ENCODE measurements at places on chromosomes 6 and 20.

DNA sequence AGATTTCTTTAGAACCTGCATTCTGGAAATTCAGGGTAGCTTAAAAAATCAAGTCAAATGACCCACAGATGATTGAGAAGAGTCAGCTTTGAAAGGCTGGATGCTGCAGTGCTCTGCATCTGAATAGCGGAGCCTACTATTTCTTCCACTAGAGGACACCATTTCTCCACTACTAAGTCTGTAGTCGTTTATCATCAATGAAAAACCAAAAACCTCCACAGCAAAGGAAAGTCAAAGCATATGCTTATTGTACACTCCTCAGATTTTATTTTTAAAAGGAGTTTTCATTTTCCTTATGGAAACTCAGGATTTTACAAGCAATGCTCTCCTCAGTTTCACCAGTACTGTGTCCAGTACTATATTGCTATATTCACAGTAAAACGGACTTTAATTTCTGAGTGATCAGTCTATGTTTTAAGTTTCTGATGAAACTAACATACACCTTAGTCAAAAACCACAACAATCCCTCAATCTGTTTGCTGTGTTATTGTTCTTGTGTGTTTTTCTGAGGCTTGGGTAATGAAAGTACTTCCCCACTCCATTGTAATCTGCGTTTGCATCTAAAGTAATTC, 50.5 kb upstream of the ENPP5 start:
- no peak for DNase-seq

DNA sequence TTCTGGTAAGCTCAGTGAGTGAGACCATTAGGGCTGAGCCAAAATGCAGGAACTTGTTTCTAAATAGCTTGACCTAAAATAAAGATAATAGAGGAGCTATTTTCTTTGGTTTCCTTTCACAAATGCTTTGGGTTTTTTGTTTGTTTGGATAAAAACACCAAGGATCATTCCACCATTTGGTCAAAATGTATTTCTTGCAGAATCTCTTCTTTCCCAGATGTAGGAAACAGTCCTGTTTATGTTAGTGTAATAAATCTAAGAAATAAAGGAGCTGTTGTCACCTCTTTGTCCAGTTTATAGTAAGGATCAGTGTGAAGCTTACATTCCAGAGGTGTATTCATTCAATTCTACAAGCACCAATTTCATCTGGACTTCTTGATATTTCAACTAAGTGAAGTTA, 297.8 kb downstream of the GJA1 start:
- no peak for DNase-seq

GRCh38 chr6:906920-907319, 214.0 kb upstream of the EXOC2 start:
- DNase-seq: no peak

- DNase-seq: no peak
These were observed 16.5 kb upstream of the TMEM30A start for GRCh38 chr6:75301088-75301487.

DNA sequence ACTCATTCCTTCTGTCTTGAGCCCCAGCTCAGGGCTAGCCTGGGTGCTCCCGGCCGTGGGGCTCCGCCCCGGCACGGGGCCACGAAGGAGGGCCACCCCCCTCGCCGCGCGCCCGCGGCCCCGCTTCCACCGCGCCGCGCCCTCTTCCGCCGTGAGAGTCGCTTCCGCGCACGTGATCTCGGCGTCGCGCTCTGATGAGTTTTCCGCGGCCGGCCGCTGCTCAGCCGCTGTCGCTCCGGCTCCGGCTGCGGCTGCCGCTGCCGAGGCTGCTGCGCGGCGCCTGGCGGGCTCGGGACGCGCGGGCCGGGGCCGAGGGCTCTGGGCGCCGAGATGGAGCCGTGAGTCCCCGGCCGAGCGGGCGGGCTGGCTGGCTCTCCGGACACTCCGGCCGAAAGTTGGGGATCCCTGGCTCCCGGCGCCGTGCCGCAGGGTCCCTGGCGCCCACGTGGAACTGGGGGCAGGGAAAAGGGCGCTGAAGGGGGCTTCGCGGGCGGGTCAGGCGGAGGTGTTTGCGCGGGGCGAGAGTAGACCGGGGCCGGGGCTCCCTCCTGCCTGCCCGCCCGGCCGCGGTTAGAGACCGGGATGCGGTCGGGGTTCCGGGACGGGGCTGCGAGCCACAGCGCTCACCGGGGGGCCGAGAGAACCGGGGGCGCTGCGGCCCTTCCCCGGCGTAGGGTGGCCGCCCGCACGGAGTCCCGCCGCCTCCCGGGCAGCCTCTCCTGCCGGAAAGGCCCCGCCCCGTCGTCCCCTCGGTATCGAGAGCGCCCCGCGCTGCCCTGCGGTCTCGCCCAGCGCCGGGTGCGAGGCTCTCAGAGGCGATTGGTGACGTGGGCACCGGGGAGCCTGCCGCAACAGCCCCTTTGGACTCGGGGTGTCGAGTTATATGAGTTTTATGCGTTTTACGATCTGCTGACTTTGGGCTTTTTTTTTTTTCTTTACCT, at the start of gene TMEM181:
TMEM181 (plus strand) TSS at position 197 of the 941 bp plus-strand sequence; CDS start at position 331, 134 bp downstream.
- peak; percentile 92 for DNase-seq

DNA sequence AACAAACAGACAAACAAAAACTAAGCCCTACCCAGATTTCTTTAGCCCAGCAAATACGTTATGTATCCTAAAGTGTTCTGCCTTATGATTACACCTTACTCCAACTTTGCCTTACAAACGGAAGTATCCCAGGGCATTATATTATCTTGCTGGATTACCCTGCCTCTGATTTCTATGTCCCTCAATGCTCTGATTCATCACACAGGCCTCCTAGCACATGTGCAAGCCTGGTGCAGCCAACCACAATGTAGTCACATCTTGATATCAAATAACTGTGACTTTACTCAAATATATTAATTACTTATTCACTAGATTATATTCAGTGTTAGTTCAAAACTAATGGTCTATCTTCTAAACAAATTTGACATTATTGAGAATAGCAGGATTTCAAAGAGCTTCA, 598.6 kb downstream of the TBC1D32 start:
- no peak for DNase-seq

DNA sequence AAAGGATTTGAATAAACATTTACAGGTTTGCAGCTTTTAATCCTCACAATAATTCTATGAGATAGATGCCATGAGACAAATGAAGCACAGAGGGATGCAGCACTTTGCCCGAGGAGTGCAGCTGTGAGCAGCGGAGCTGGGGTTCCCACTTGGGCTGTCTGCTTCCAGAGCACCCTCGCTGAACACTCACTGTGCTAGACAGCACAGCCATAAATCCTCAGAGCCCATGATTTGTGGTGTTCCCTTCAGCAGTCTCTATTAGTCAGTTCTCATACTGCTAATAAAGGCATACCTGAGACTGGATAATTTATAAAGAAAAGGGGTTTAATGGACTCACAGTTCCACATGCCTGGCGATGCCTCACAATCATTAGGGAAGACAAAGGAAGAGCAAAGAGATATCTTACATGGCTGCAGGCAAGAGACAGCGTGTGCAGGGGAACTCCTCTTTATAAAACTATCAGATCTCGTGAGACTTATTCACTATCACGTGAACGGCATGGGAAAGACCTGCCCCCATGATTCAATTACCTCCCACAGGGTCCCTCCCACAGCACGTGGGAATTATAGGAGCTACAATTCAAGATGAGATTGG, 25.3 kb upstream of the CTAGE9 start:
- DNase-seq: no peak

DNA sequence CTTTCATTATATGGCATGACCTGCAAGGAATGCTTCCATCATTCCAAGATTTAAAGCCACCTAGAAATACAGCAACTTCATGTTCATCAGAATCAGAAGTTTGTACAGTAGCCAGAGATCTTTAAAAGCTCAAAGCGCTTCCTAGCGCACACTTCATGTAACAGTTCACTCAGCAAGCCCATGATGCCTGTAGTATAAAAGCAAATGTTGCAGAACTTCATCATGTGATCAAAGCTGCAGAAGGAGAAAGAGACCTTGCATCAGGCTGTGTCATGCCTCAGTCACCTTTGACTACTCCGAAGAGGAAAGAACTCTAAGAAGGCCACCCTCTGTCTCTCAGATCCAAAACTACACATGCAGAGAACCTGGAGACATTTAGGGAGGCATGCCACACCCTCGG, 78.5 kb downstream of the AGPAT4 start:
- no peak for DNase-seq

All from activated CD4-positive, alpha-beta memory T cell treated with anti-CD3 and anti-CD28 coated beads for 36 hours (primary cell).